Central memory CD4-positive, alpha-beta T cell (primary cell): ENCODE measurements at places on chromosomes 3 and 15.

DNA sequence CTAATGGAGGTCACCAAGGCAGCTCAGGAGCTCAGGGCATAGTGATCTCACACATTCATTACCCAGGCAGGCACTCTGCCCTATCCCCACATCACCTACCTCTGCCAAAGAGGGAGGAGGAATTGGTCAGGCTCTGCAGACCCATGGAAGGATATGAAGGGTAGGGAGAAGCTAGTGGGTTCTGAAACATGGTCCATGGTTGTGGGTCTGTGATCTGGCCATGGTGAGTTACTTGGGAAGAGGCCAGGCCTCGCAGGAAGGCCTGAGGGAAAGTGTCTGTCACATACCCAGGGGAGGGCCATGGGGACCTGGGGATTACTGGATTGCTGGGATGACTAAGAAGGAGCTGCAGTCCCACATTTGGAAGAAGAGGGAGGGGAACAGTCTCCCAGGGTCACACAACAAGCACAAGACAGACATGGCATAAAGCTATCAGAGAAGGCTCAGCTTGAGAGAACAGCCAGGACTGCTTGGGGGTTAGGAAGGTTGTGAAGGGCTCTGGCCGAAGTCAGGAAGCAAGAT is 1.4 kb upstream of the PRSS50 start:
- DNase-seq: no peak

DNA sequence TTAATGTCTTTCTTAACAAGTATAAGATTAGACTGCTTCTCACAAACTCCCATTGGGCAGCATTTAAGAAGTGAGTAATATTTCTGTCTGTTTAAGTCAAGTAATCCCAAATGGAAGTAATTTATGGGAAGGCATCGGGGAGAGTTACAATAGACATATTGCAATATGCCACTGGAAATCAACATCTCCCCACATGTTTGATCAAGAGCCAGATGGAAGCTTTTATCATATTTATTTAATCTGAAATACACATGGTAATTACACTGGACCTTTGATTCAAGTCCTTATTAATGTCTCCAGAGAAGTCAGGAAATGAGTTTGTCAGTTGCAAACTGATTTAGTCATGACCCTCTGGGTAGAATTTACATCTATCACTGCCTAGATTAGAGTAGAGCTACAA is 943.8 kb downstream of the VGLL3 start:
- no peak for DNase-seq

GRCh38 chr3:23072693-23073092 is 130.4 kb upstream of the UBE2E2 start:
- DNase-seq: no peak

- peak; percentile 31 for DNase-seq
These were observed 29.2 kb downstream of the NEO1 start for GRCh38 chr15:73081321-73081958.

DNA sequence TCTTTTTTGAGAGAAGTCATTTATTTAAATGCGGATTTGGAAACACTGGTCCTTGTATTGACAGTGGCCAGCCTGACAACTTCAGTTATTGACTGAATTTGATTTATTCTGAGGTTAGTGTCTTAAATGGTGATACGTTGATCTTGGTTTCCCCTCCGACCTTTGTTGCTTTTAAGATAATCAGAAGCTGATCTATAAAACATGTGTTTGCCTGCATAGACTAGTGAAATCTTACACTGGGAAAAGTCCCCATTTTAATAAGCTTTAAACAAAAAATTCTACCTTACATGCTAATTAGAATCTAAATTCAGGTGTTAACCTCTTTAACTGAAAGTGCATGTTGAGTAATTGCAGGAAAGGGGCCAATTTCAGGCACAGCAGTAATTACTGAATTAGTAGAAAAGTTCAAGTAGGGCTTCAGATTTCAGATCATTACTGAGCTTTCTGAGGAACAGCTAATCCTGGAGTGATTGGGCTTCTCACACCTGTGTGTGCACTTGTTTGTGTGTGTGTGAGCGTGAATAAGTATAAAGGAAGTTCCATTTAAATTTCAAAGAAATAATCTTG is 221.4 kb downstream of the SOX2 start:
- DNase-seq: no peak

GRCh38 chr3:191721990-191722389 is 261.0 kb downstream of the PYDC2 start:
- DNase-seq: no peak

DNA sequence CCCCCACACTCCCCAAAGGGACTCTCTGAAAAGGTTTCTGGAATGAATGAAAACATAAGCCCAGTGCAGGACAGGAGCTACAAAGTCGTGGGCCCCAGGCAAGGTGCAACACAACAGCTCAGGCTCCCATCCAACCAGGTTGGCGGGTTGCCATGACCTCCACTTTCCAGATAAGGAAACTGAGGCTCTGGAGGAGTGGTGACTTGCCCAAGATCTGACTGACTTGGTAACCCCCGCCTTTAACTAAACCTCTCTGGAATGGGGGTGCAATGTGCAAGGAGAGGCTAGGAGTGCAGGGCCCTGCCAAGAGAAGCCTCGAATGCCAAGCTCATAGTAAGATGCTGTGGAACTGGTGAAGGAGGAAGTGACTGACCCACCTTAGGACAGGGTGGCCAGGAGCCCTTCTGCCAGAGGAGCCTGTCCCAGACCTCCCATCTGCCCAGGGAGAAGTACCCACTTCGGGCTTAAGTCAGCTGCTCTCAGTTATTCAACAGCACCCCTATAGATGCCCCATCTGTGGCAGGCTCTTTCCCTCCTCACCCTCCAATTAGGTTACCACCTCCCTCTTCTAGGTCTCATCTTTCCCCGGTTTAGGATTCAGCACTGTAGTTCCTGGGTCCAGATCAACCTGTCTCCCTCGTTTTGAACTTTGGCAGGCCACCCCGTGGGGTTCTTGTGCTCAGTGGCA is 553 bp upstream of the TNNC1 start:
- DNase-seq: no peak

DNA sequence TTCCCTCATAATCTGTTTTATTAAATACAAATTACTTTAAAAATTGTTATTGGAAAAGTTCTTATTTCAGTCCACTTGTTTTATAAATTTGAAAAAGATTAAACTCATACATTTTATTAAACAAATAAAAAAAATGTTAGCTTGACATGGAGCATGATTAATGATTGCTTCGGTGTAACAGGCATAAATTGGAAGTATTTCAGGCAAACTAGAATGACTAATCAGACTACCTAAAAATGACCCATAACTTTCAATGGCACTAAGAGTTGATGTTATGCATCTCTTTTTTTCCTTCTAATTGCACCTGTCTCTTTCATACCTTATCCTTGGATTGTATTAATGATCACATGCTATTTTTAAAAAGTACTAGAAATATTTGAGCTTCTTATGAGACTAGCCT is 343.3 kb downstream of the ZNF385D start:
- DNase-seq: no peak

- DNase-seq: no peak
These were observed 7.8 kb upstream of the SUMF1 start for GRCh38 chr3:4474683-4475490.

GRCh38 chr15:52642386-52643361 is 36.5 kb downstream of the ATOSA start:
- DNase-seq: no peak

- no peak for DNase-seq
These were observed 69.6 kb downstream of the EFCAB12 start for GRCh38 chr3:129358772-129359371.

DNA sequence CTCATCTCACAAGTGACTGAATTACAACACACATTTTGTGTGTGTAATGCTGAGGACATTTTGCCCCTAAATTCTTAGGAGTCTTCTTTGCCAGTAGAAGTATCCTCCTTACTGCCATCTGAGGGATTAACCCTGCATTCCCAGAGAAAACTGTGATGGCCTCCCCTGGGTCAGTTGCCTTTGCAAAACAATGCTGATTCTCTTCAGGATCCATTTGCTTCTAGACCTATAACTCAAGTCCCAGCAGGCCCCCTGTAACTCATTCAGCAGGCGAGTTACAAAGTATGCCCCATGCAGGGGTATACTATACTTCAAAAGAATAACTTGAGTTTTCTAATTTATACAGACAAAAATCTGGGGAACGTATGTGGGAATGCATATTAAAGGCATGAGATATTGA is 6.6 kb upstream of the MCF2L2 start:
- no peak for DNase-seq

- no peak for DNase-seq
These were observed 1.2 kb downstream of the TRH start for GRCh38 chr3:129975705-129976048.

- DNase-seq: no peak
These were observed 37.9 kb downstream of the UQCC5 start for GRCh38 chr3:52574056-52574965.

DNA sequence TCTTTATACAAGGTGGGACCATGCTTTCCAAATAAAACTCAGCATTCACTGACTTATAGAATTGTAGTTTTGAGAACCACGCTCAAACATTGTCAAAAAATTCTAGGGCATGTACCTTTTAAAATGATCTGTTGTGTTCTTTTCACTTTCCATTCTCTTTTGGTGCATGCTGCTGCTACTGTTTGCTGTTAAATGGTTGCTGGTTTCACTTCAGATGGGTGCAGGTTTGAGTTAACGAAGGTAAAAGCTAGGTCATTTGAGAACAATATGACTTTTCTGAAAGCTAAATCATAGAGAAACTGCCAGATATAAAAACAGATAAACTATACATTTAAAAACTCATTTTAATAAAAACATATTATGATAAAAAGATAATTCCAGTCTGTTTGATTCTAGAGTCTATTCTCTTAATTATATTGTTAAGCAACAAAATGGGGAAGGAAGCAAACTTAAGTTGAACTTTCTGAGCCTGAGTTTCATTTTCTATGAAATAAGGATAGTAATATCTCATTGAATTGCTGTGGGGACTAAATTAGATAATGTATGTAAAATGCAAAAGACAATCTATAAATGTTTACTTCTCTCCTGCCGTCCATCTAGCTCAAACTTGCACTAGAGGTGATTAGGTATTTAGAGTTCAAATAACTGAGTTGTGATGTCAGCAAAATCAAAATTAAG is 82.4 kb downstream of the OXSM start:
- DNase-seq: no peak

GRCh38 chr3:16840101-16840424 is 44.7 kb upstream of the PLCL2 start:
- no peak for DNase-seq

- no peak for DNase-seq
These were observed 266.1 kb downstream of the CGGBP1 start for GRCh38 chr3:87792534-87793336.

DNA sequence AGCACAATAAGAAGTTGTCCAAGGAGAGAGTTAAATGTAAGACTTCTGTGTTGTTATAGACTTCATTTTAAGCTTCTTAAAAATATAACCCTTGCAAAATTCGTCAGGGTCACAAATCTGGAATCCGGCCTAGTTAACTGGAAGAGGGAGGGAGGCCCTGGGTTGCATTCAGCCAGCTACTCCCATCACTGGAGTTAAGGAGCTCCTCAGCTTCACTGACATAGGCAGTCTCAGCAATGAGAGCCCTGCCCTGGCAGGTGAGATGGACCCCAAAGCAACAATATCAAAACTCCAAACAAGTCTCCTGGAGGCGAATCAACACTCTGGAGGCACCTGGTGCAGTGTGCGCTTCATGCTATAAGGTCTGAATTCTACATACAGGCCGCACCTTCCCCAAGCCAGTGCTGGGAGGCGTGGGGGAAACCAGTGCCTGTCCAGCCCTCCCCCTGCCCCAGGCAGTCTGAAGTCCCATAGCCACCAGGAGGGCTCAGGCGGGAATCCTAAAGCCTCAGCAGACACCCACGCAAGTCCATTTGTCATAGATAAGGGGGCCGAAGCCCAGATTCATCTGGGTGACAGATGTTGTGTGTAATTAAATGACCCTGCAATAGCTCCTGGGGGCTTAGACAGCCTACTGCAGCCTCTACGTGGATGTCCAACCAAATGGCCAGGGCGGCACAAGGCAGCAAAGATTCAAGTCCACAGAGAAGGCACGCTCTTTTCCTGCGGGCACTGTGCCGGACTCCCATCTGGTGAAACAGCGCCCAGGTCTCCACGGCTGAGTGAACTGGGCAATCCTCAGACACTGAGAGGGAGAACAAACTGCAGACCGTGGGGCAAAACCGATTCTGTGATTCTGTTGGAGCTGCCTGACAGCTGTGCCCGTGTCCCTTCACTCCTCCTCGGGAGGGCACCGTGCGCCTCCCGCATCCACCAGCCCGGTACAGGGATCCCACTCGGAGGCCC is 64.9 kb downstream of the ATP10A start:
- DNase-seq: no peak

DNA sequence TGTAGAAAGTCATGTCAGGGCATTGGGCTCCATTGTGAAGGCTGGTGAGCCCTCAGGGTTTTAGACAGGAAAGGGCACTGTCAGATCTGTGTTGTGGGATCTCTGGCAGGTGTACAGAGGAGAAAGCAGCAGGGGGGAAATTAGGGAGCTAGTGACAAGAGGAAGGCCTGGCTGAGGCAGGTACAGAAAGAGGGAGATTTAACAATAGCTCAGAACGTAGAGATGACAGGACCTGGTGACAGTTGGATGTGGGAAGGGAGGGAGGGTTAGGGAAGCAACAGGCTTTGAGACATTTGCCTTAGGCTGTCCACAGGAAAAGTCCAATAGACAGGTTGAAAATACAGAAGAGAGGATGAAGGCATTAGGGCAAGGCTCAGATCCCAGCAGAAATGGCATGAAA is 288.1 kb downstream of the EPHB1 start:
- DNase-seq: no peak

- no peak for DNase-seq
These were observed 28.5 kb downstream of the ARHGEF3 start for GRCh38 chr3:56772952-56773938.

- DNase-seq: peak; percentile 3
These were observed 239.7 kb downstream of the UBE2E2 start for GRCh38 chr3:23442598-23443383.

GRCh38 chr3:41327718-41328117 is 128.4 kb downstream of the CTNNB1 start:
- no peak for DNase-seq

DNA sequence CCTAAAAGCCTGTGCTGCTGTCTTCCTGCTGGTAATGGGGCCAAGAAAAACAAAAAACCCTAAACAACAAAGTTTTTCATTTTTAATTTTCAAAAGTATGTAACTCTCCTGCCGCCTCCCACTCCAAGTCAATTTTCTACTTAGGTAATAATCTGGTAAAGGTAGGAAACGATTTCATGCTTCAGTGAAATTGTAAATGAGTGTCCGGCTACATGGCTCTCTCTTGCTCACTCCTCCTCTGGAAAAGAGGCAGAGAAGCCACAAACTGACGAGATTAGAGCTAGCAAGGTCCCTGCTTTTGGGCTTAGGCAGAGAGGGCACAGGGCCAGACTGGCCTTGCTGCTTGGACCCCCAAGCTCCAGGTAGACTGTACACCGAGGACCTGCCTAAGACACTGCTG is 23.5 kb downstream of the KLHL25 start:
- no peak for DNase-seq
